ENCODE measurements at places on chromosomes 2 and 18. TPM values are rescaled to one million over a fixed set of nuclear protein-coding genes. Genes with fewer than 3 reads are reported as not detected.

GRCh38 chr2:56757884-56758545, 574.2 kb downstream of the CCDC85A start:
- no peak for DNase-seq

The NT5C1B gene
- total RNA-seq = not detected

- no peak for DNase-seq
Measured at GRCh38 chr18:39259736-39260135, 1694.1 kb upstream of the CELF4 start.

The GPR35 gene
- 2.6 TPM for total RNA-seq

DNA sequence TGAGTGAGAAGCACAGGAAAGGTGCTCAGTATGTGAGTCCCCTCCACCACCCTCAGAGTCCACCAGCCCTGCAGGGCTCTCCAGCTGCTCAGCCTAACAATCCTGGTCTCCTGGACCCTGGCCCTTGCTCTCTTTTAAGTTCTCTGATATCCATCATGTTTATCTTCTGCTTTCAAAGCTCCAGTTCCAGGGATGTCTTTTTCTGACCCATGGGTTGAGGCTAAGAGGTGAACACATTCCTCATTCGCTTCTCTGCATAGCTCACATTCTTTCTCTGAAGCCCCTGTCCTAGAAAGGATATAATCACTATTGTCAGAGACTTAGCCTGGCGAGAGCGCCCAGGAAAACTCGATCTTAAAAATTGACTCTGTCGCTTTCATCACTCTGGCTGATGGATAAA, 86.4 kb downstream of the ARL4C start:
- no peak for DNase-seq

The ECEL1 gene
- total RNA-seq = 2.3 TPM
